ENCODE measurements at places on chromosomes 2 and 18. TPM values are rescaled to one million over a fixed set of nuclear protein-coding genes. Genes with fewer than 3 reads are reported as not detected.

The CD28 gene
- polyA plus RNA-seq, result 1.3 TPM

The VAMP8 gene
- 240 TPM for polyA plus RNA-seq

The IL36G gene
- not detected for polyA plus RNA-seq

The TFCP2L1 gene
- polyA plus RNA-seq, result 0.25 TPM

The BCL11A gene
- 189 TPM for polyA plus RNA-seq

The B3GNT2 gene
- 25.1 TPM for polyA plus RNA-seq

The IL37 gene
- polyA plus RNA-seq, result not detected

The DCC gene
- polyA plus RNA-seq, result not detected

The ITGAV gene
- polyA plus RNA-seq, result 0.61 TPM

The NCL gene
- 523 TPM for polyA plus RNA-seq

The RANBP2 gene
- polyA plus RNA-seq, result 15.9 TPM

The SLC8A1 gene
- polyA plus RNA-seq, result not detected

The TEKT4 gene
- polyA plus RNA-seq, result not detected

The TTN gene
- 9.4 TPM for polyA plus RNA-seq

The TWIST2 gene
- polyA plus RNA-seq, result not detected

The FKBP7 gene
- polyA plus RNA-seq, result 4.5 TPM

The OTOS gene
- polyA plus RNA-seq, result not detected

The ALLC gene
- polyA plus RNA-seq, result not detected

The AQP12A gene
- not detected for polyA plus RNA-seq

The CDH7 gene
- polyA plus RNA-seq, result not detected

The TBC1D8 gene
- polyA plus RNA-seq, result 0.78 TPM

The SRD5A2 gene
- polyA plus RNA-seq, result not detected

The CCDC141 gene
- polyA plus RNA-seq, result 15.4 TPM

The HOXD3 gene
- polyA plus RNA-seq, result not detected

The ADRA2B gene
- polyA plus RNA-seq, result not detected

All from IgD-negative memory B cell (primary cell).